ENCODE measurements at places on chromosomes 4 and X.

DNA sequence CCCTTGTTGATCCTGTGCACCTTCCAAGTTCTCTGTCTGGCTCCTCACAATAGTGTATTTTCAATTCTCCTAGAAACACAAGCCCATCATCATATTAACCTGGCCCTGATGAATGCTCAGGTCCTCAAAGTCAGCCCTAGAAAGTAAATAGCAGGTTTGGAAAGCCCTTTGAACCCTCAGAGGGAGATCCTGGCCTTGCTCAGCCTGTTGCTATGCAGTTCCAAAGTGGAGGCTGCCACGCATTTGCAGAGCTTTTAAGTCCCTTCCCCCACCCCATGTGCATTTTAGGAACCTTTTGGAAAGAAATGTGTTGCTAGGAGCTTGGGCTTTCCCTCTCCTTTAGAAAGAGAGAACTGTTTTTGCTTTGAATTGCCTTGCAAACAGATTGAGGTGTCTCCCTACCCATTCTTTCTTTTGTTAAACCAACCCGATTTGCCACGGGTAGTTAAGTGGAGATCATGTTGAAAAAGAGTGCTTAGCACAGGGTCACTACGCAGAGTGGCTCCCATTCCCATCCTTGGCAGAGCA lies 12.2 kb downstream of the MAMLD1 start:
- DNase-seq, result no peak

- DNase-seq, result no peak
Measured at GRCh38 chrX:103157496-103158316, 57.2 kb upstream of the BEX4 start.

- DNase-seq, result no peak
Measured at GRCh38 chrX:150207733-150208132, 155.4 kb upstream of the MAMLD1 start.

DNA sequence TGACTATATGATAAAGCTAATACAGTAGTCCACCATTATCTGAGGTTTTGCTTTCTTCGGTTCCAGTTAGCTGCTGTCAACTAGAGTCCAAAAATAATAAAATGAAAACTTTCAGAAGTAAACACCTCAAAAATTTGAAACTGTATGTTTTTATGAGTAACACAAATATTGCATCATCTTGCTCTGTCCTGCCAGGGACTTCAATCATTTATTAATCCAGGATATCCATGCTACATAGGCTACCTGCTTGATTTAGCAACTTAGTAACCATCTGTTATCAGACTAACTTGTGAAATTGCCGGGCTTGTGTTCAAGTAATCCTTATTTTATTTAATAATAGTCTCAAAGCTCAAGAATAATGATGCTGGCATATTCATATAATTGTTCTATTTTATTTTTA lies 1537.8 kb upstream of the PABPC4L start:
- DNase-seq, result no peak

GRCh38 chr4:164438321-164438720 lies 315.6 kb upstream of the SMIM31 start:
- no peak for DNase-seq

DNA sequence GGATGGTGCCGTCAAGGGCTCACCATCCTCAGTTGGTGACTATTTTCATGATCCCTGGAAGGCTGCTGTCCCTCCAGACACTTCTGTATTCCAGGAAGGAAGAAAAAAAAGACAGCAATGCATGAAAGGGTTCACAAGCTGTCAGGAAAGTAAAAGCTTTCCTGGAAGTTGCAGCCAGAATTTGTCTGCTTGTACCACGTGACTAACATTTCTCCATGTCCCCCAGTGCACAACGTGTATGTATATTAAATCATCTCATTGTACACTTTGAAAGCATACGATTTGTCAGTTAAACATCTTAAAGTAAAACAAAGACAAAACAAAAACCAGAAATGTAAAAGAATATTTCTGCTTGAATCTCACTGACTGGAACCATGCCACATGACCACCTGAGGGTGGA lies 127.4 kb upstream of the CLNK start:
- DNase-seq, result no peak

DNA sequence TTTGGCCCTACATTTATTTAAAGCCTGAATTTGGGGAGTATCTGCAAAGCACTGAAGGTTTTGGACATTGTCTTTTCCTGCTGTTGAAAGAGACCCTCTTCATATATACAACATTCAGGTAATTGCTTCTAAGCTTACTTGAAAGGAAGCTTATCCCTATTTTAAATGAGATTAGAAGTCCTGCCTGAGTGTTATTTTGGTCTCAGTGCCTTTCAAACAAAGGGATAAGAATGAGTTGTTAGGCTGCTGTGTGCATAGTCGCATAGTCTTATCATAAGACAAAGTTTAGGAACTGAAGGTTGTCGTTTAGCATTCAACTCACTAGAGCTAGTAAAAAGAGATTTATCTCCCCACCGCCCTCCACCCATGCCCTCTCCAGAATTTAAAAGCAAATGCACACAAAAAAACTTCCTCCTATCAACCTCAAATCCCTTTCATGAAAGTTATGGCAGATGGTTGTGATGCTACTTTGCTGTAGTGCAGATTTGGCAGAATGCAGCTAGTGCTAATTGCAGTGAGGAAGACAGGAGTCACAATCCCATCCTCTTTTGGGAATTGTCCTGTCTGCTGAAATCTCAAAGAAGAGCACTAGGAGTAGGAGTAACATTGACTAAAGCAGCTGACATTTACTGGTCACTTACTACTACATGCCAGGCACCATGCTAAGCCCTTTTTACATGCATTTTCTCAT lies 5.8 kb downstream of the HERC3 start:
- no peak for DNase-seq

DNA sequence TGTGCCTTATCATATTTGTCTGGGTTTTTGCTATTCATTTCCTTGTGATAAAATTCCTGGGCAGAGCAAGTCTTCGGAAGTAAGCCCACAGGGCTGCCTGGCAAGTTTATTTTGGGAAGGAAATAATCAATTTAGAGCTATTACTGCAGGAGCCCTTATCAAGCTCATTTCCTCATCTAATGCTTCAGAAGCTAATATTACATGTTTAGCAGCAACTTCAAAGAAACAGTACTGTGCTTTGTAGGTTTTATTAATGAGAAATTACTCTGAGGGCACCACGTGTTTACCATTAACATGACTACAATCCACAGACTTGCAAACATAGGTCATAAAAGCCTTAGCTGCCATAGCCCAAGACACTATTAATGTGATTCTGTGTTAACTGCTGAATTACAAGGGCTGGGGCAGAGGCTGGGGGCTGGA lies 540.0 kb downstream of the SPRY1 start:
- no peak for DNase-seq

DNA sequence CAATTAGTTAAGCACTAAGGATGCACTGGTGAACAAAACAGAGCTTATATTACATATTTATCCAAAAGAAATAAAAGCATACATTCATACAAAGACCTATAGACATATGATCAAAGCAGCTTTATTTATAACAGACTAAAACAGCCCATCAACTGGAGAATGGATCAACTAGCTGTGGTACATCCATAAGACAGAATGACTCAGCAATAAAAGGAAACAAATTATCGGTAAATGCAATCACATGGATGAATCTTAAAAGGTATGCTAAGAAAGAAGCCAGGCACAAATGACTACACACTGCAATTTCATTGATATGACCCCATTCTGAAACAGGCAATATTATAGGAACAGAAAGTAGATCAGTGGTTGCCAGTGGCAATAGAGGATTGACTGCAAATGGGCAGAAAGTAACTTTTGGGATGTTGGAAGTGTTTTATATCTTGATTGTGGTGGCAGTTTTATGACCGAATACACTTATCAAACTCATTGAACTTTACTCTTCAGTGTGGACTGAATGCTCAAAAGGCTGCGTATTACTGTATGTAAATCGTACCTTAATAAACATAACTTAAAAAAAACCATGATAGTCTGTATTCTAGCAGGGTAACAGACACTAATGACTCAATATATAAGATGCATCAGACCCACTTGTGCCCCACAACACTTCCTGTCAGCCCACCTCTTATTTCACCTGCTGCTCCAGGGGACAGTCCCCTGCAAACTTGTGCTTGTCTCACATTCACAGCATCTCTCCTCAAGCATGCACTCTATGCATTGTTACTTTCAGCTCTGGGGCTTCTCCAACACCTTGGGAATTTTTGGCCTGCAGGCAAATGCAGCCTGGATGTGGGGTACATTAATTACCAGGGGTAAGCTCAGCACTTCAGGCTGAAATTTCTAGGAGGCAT lies 59.1 kb downstream of the MID1IP1 start:
- DNase-seq, result peak; percentile 0

- DNase-seq, result no peak
Measured at GRCh38 chr4:110680265-110680664, 57.4 kb upstream of the PITX2 start.

- DNase-seq, result no peak
Measured at GRCh38 chr4:183993676-183994075, 88.6 kb downstream of the STOX2 start.

DNA sequence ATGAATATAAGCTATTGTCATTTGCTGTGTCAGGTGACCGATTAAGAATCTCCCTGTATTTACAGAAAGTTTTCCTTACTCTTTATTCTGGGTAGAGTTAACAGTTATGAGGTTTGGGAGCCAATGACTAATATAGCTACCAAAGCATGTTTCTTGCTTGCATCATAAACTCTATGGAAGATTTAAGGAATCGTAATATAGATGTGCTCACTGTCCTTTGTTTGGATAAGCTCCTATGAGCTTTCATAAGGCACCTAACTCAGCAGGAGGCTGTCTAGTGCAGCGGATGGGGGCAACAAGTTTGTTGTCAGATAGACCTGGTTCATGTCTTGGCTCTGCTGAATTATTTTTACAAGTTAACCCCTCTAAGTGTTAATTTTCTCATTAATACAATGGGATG lies 75.0 kb upstream of the PAQR3 start:
- DNase-seq, result no peak

DNA sequence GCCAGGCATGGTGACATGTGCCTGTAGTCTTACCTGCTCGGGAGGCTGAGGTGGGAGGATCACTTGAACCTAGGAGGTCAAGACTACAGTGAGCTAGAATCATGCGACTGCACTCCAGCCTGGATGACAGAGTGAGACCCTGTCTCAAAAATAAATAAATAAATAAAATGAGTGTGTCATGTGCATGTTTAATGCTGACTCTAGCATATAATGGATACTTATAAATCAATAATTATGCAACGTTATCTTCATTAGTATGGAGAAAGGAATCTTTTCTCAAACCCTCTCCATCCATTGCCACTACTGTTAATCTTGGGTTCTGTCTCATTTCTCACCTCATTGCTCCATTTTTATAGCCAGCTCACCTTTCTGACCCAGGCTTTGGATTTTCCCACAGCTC lies 189.5 kb upstream of the RPL34 start:
- no peak for DNase-seq

DNA sequence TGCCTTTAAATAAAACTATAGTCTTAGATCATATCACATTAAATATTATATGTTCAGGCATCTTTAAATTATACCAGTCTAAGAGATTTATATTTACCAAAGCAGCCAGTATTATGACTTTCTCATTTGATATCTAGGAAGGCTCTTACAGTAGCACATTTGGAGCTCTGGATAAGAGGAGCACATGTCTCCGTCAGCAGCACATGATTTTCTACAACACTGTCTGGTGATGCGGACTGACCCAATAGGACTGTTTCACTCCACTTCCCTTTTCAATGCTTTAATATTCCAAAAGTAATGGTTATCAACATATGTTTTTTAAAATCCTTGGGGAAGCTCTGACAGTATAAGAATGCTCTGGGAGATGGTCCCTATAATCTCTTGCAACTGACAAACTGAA lies 61.5 kb downstream of the HAUS3 start:
- no peak for DNase-seq

GRCh38 chrX:13341491-13342101 lies 21.7 kb upstream of the ATXN3L start:
- DNase-seq, result no peak

DNA sequence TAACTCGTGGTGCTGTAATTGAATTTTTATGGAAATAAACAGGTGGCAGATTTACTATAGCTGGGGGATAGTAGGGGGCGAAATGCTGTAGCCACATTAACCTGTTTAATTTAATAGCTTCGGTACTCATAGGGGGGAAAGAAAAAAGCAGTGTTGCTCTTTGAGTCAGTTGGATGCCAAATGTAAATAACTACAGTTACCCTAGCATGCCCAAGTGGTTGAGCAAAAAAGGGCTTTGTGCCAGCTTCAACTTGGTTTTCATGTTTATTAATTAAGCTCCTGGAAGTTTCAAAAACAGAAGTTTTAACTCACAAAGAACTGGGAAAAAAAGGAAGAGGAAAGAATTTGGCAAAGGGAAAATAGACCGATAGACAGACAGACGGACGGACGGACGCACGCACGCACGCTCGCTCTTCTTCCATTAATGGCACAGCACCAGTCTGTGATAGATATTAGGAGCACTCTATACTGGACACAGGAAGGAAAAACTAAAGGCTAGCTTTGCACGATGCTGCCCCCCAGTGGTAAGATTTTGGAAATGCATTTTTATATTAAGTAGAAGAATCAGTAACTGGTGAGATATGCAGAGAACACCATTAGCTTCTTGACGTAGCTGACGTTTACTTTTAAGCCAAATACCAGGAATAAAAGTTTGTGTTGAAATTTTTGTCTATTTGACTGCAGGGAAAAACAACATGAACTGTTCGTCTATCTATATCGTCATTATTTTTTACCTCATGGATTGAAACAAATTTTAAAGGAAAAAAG lies 151.8 kb downstream of the SLC7A11 start:
- peak; percentile 13 for DNase-seq

- DNase-seq, result no peak
Measured at GRCh38 chrX:118448273-118448783, 47.3 kb upstream of the DOCK11 start.

GRCh38 chr4:99651016-99651769 lies 6.4 kb downstream of the C4orf54 start:
- DNase-seq, result no peak

DNA sequence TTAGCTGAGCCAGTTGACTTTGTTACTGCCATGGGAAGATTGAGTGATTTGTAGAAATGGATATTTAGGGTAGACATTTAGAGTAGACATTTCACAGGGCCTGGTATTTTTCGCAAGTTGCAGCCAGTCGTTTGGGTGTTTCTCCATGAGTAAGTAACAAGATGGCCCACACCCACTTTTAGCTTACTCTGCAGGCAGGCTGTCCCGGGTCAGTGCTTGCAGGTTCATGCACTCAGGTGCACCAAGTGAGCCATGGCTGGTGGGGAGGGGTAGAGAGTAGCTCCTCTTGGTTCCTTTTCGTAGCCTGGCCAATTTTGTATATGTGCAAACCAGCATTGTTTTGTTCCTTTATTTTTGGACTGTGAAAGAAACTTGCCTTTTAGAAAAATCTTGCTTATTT lies 145.6 kb downstream of the POLA1 start:
- DNase-seq, result no peak

- DNase-seq, result no peak
Measured at GRCh38 chrX:43971966-43972961, 926 bp downstream of the NDP start.

- no peak for DNase-seq
Measured at GRCh38 chrX:130009658-130010223, 27.3 kb downstream of the BCORL1 start.

- DNase-seq, result no peak
Measured at GRCh38 chrX:41553688-41554087, 106.5 kb downstream of the NYX start.
